Activated CD8-positive, alpha-beta memory T cell treated with anti-CD3 and anti-CD28 coated beads, Interleukin-2, amount 10 ng/mL, durations not matched to agents 7 days and 5 days (primary cell): ENCODE measurements at places on chromosomes 16 and 17.

DNA sequence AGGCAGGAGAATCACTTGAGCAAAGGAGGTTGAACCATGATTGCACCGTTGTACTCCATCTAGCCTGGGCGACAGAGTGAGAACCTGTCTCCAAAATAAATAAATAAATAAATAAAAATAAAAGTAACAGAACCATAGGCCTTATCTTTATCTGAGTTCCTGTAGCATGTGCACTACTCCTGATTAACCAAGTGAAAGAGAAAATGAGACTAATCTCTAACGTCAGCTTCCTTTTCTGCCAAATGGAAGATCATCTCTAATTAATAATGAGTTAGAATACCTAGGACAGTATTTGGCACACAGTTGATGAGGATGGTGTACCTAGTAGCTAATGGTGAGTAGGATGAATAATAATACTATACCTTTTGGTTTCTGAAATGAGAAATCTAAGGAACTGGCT is 520.4 kb downstream of the WWOX start:
- DNase-seq, result no peak

GRCh38 chr17:41377546-41377945 is 4.6 kb downstream of the KRT34 start:
- DNase-seq, result no peak

DNA sequence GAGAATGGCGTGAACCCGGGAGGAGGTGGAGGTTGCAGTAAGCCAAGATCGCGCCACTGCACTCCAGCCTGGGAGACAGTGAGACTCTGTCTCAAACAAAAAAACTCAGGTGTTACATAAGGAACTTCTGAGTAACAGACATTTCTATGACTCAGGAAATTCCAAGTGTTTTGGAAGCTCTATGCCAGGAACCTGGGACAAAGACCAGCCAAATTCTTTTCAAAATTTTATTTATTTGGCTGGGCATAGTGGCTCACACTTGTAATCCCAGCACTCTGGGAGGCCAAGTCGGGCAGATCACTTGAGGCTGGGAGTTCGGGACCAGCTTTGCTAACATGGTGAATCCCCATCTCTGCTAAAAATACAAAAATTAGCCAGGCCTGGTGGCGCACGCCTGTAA is 5.2 kb upstream of the SH2B1 start:
- no peak for DNase-seq

GRCh38 chr16:28607116-28607623 is 2.7 kb downstream of the SULT1A1 start:
- no peak for DNase-seq

DNA sequence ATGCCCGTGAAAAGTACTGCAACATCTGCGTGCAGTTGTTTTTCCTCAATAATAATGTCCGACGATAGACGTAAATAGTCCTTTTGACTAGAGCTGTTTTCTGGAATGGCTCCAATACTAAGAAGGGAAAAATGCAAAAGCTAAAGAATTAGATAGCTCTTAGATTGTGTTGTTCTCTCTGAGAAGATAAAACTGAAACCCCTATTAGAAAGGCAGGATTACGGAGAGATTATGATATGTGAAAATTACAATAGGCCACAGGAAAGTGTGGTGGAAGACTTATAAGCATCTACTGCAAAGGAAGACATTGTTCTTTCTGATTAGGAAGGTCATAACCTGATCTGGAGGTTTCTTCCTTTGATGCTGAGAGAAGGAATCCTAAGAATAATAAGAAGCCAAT is 33.5 kb upstream of the KCNJ16 start:
- DNase-seq, result no peak

- no peak for DNase-seq
These were observed 33.8 kb upstream of the GHDC start for GRCh38 chr17:42227849-42228700.

DNA sequence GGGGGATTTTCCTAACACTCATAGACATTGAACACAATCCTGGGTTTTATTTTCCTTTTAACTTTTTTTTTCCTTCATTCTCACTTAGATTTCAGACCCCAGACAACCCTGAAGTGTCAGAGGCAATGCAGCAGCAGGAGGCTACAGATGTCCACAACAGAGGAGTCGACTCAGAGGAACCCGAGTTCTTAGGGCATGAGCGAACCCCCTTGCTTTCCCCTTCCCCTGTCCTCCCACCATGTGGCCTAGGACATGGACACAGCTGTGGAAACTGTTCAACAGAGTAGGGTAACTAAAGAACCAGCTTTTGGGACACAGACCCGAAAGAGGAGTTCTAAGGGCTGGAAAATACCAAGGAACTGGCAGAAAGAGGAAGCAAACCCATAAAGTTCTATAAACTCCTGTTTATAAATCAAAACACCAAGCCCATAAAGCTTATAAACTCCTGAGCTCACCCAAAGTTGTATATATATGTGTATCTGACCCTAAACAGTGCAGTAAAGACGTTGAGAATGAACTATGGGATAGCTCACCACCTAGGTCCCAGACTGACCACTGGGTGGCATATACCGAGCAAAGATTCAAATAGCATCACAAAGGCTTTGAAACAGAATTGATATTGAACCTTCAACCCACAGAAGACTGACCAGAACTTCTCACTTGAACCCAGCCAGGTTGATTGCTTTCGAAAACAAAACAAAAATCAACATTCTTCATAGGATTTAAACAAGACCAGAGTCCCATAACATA is 33.9 kb downstream of the CMTM4 start:
- no peak for DNase-seq

DNA sequence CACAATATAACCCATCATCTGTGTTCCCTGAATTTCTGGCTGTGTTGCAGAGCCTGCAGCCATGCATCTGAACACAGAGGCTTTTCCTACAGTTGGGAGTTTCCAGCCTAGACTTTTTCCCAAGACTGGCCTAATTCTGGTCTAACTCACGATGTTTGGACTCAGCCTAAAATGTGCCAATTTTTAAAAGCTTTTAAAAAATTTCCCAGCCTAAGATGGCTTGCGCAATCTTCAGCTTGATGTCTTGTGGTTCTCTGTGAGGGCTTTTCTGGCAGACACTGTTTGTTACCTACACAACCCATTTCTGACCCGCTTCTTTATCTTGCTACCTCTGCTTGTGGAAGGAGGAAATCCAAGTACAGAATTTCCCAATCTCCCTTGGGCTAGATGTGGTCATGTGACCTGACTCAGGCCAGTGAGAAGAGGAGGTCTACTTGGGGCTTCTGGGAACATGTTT is 72.7 kb upstream of the GAS7 start:
- no peak for DNase-seq

GRCh38 chr17:39235555-39236449 is 10.1 kb upstream of the STAC2 start:
- peak; percentile 75 for DNase-seq

- no peak for DNase-seq
These were observed 19.1 kb upstream of the ZNF594 start for GRCh38 chr17:5210614-5211252.

- no peak for DNase-seq
These were observed 35.9 kb downstream of the ABCA10 start for GRCh38 chr17:69192754-69193153.

- DNase-seq, result no peak
These were observed 65.2 kb downstream of the NKD1 start for GRCh38 chr16:50613281-50613963.

- DNase-seq, result no peak
These were observed 36.9 kb downstream of the ARHGAP27 start for GRCh38 chr17:45395569-45396415.

- no peak for DNase-seq
These were observed 236.0 kb upstream of the IRX5 start for GRCh38 chr16:54694651-54695050.
